ENCODE measurements at places on chromosomes 3 and 15.

GRCh38 chr3:180401226-180401625 is 200.7 kb upstream of the TTC14 start:
- no peak for DNase-seq

GRCh38 chr15:33142708-33143107 is 51.8 kb downstream of the FMN1 start:
- DNase-seq: no peak

DNA sequence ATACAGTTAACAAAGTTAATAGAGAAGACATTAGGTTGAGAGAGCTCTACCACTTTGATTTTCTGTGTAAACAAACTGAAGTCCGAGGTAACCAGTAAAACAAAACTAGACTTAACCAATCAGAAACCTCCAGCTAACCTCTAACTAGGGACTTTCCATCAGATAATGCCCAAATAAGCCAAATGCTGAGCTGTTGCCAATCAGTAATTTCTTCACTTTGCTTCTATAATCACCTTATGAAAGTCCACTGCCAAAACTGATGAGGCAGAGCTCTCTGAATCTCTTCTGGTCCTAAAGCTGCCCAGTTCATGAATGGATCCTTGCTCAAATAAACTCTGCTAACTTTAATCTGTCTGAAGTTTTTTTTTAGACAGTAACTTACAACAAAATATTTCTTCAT is 448.0 kb upstream of the NECTIN3 start:
- no peak for DNase-seq

DNA sequence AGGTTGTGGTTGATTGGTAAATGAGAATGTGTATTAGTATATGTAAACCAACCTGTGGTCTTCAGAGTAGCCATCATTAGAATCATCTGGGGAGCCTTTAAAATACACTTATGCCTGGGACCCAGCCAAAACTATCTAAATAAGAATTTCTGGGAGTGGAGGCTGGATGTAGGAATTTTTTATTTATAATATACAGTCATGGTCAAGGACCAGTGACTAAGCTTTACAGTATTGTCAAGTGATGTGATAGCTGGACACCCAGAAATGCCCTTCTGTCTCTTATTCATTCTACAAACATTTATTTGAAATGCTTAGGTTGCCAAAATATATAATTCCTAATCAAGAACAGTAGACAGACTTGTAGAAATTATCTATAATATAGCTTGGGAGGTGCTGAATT is 132.2 kb downstream of the MBNL1 start:
- no peak for DNase-seq

DNA sequence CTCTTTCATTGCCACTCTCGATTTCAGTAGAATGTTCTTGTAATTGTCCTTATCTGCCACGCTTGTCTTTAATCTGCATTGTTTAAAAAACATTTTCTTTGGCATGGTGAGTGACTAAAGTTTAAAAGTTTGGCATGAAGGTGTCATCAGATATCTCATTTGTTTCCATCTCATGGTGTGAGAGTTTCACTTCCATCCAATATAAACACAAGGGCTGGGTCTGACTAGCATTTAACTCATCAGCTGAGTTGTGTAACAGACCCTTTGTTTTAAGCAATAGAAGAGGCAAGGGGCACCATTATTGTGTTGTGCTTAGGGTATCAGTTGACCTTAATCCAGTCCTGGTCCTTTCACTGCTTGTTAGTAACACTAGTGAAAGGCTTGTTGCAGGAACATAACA is 49.9 kb upstream of the IL12A start:
- DNase-seq: no peak

GRCh38 chr3:177338697-177339219 is 141.5 kb upstream of the TBL1XR1 start:
- DNase-seq: no peak

GRCh38 chr15:66845266-66845785 is 143.3 kb downstream of the SMAD6 start:
- DNase-seq: no peak

GRCh38 chr3:39473452-39474125 is 6.1 kb downstream of the MOBP start:
- DNase-seq: no peak

DNA sequence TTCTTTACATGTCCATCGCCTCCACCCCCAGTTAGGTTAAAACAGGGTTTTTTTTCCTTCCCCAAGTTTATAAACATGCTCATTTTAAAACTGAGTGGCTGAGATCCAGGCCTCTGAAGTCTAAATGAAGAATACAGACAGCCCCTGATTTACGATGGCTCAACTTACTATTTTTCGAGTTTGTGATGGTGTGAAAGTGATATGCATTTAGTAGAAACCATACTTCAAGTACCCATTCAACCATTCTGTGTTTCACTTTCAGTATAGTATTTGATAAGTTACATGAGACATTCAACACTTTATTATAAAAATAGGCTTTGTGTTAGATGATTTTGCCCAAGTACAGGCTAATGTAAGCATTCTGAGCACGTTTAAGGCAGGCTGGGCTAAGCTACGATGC is 30.5 kb upstream of the GNB5 start:
- no peak for DNase-seq

GRCh38 chr15:100879464-100880138 is at the start of gene ALDH1A3:
TSS of gene ALDH1A3 (plus strand) at chr15:100879831. CDS start at chr15:100879908, 77 bp downstream.
- no peak for DNase-seq

GRCh38 chr3:16122661-16123060 is 51.8 kb upstream of the GALNT15 start:
- DNase-seq: no peak

GRCh38 chr15:46556559-46557379 is 921.9 kb downstream of the SQOR start:
- no peak for DNase-seq

DNA sequence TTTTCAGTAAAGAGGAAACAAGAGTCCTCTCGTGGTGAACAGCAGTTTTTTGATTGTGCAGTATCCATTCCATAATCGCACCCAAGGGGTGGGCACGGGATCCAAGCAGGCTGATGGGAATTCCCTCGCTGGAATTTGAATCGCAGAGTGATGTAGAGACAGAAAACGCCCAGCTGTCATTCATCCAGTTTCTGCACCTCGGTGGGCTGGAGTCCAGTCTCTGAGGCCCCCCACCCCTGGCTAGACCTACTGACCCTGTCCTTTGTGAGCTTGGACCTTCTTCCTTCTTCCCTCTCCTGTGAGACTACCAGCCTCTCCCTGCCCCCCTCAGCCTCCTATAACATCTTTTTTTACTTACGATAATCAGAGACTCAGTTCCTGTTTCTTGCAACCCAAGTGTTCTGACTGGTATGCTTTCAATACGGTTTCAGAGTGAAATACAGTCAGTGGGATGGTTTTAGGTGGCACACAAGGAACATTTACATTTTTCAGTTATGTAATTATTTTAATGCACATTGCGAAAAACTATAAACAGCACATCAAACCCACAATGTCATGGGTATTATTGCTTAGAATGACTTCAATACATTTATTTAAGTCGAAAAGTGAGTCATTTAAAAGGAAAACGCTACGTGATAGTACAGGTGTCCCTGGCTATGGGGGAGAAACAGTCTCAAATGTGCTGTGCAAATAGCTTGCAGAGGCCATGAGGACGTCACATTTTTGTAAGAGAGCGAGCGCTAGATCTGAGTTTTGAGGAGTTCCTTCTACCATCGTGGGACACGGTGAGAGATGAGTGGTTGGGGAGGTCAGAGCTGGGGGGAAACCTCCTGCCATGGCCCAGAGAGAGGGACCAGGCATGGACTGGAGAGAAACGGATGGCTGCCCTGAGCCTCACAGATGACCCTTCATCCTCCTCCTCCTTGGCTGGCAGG is 37.5 kb upstream of the CHST2 start:
- no peak for DNase-seq

GRCh38 chr3:111570404-111571030 is 24.6 kb downstream of the ZBED2 start:
- DNase-seq: no peak

DNA sequence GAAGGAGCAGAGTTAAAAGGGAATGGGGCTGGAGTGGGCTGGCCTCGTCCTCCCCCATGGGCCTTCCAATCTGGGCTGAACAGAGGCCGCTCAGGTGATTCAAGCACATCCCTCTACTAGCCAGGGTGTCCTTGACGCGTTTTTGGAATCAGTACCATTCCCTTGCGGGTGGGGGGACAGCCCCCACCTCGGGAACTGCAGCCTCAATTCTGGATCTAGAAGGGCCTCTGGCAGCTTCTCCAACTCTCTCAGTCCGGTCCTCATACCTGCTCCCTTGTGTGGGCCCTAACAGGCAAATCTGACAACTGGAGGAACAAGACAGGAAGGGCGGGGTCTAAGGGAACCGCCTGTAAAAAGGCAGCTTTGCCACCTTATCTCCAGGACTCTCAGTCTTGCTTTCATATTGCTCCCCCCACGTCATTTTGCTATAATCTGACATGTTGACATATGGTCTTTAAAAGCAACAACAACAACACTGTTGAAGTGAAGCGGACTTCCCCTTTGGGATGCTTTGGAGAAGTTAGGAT is 802 bp upstream of the CHRNB4 start:
- no peak for DNase-seq

- DNase-seq: no peak
Measured at GRCh38 chr3:157815739-157816138, 290.5 kb downstream of the SHOX2 start.

DNA sequence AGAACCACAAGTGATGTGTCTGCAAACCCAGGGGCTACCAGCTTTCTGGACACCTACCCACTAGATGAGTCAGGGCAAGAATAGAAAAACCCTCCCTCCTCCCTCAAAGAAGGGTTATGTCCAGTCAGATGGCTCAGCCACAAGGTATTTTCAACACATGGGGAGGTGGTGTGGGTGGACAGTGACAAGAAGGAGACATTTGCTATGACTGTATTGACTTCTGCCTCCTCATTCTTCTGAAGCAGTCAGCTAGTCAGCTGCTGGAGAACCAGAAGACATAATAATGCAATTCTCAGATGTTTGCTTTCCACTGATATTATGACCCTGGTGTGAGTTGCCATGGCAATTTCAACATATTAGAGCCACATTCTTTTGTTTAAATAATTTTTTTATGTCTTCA is 66.7 kb upstream of the GOLGA8B start:
- no peak for DNase-seq

GRCh38 chr15:28929200-28929599 is 43.4 kb downstream of the APBA2 start:
- DNase-seq: no peak

DNA sequence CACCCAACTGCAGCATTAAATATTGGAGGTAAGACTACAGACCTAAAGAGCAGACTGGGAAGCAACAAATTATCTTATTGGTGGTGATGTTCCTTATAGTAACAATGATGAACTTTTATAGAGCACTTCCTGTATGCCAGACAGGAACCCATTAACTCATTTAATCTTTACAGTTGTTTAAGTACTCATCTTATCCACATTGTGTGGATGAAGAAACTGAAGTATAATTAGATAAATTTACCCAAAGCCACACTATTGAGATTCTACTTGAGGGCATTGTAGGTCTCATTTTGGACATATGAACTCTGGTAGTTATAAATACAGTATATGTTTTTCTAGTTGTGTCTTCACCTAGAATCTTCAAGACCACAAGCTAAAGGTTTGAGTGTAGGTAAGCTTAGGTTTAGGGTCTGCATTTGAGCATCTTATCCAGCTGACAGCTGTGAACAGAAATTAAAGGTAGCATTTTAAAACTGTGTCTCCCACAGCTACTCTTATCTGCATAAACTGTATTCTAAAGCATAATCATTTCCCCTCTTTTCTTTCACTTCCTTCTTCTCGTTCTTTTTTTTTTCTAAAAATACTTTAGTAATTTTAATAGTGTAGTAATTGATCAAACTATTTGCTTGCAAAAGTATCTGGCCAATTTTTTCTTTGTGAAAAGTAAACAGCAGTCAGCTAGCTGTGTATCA is 138.2 kb downstream of the UBE2E2 start:
- no peak for DNase-seq

DNA sequence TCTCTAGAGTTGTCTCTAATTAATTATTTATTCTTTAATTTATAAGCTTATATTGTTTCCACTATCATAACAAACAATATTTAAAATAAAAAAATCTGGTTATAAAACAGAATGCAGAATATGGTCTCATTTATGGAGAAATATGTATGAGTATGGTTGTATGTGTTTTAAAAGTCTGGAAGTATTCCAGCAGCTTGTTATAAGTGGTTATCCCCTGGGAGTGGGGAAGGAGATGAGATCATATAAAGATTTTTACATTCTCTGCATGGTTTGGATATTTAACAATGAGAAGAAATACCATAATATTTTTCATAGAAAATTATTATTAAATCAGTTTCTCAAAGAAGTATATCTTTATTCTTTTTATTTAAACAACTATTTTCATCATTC is 135.4 kb upstream of the MB21D2 start:
- no peak for DNase-seq

DNA sequence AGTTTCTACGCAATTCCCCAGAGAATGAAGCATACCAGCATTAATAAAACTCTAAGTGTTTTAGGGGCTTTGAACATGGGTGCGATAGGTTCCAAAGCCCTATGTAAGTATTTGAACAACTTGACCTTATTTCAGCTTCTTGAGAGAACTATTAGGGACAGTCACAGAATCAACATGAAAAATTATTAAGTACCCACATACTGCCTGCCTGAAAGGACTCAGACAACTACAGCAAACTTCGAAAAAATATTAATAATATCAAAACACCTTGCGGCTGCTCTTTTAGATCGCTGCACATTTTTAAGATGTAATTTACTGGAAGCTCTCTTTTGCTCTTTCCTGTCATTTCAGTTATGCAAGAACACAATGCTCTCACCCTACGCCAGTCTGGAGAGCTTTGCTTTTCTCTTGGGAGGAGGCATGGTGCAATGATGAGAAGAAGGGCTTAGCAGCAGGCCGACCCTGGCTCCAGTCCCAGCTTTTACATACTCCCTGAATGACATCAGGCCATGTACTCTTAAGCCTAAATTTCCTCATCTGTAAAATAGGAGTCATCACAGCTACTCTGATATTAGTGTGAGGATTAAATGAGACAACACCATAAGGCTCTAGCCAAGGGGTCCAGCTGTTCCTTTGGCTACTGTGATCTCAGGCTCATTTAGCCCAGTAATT is 640.7 kb downstream of the FHIT start:
- no peak for DNase-seq

- no peak for DNase-seq
Measured at GRCh38 chr3:30355622-30356021, 250.8 kb upstream of the TGFBR2 start.

DNA sequence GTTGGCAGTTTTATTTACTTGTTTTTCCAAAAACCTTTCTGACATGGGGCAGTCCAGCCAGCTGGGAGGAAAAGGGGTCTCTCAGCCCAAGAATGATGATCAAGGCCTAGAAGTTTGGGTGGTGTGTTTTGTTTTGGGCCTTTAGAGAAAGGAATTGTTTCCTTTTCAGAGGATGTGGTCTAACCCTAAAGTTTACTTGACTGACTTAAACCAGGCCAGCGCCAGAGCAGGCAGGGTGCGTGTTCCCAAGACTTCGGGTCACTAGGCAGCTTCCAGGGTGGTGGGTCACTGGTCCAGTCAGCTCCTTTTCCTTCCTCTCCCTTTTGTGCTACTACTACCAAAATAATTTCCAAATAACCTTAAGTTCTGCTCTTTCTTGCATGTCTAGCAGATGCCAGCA is 4.9 kb downstream of the FLNB start:
- DNase-seq: no peak

- DNase-seq: no peak
Measured at GRCh38 chr3:113038328-113038727, 47.5 kb downstream of the GTPBP8 start.

GRCh38 chr3:160112481-160112880 is 112.7 kb upstream of the C3orf80 start:
- no peak for DNase-seq

GRCh38 chr15:41501191-41501917 is 7.7 kb downstream of the ITPKA start:
- DNase-seq: no peak
